Fibroblast of pulmonary artery (primary cell): ENCODE measurements at places on chromosomes 3 and 15.

- DNase-seq, result no peak
Measured at GRCh38 chr3:148845756-148846395, 18.3 kb downstream of the CPB1 start.

GRCh38 chr3:34012102-34012461 is 213.7 kb downstream of the PDCD6IP start:
- DNase-seq, result peak; percentile 93

DNA sequence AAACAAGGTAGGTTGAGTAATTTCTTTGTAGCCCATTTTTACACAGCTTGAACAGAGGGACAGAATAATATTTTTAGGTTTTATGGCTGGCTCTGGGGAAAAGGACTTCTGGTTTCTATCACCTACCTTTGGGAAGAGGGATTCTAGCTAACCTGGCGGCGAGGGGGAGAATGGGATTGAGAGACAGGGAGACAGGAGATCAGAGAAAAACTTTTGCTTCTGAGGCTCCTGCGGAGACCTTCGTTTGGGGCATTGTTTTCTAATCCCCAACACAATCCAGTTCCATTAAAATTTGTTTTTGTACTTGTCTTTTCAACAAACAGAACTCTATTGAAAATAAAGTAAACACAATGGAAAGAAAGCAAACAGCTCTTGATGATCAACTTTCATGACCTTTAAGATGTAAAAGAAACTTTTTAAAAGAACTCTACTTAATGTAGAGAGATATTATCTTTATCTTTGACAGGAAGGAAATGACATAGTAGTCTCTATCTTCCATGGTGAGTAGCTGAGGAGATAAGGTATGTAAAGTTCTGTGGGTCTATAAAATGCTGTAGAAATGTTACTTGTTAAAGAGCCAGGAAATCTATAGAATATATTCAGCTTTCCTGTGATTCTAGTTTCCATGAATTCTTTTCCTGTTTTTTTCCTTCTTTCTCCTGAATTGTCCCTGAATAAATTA is 37.0 kb upstream of the P2RY1 start:
- no peak for DNase-seq

- no peak for DNase-seq
Measured at GRCh38 chr3:59565125-59565524, 515.3 kb upstream of the CFAP20DC start.
